Stimulated activated CD8-positive, alpha-beta memory T cell treated with anti-CD3 and anti-CD28 coated beads, Interleukin-7, amount 100 ng/mL, for 1 hour (primary cell): ENCODE measurements at places on chromosomes 7 and 10.

- DNase-seq, result no peak
These were observed 10.3 kb downstream of the HTRA1 start for GRCh38 chr10:122471531-122472177.

DNA sequence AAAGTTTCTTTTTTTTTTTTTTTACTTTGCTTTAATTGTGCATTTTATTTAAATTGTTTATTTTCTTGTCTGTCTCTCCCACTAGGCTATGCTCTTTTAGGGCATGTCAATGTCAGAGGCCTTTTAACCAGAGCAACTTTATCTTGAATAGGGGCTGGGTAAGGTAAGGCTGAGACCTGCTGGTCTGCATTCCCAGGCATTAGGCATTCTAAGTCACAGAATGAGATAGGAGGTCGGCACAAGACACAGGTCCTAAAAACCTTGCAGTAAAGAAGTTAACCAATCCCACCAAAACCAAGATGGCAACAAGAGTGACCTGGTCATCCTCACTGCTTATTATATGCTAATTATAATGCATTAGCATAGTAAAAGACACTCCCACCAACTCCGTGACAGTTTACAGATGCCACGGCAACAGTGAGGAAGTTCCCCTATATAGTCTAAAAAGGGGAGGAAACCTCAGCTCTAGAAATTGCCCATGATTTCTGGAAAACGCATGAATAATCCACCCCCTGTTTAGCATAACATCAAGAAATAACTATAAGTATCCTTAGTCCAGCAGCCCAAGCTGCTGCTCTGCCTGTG is 47.0 kb upstream of the FRMD4A start:
- no peak for DNase-seq

DNA sequence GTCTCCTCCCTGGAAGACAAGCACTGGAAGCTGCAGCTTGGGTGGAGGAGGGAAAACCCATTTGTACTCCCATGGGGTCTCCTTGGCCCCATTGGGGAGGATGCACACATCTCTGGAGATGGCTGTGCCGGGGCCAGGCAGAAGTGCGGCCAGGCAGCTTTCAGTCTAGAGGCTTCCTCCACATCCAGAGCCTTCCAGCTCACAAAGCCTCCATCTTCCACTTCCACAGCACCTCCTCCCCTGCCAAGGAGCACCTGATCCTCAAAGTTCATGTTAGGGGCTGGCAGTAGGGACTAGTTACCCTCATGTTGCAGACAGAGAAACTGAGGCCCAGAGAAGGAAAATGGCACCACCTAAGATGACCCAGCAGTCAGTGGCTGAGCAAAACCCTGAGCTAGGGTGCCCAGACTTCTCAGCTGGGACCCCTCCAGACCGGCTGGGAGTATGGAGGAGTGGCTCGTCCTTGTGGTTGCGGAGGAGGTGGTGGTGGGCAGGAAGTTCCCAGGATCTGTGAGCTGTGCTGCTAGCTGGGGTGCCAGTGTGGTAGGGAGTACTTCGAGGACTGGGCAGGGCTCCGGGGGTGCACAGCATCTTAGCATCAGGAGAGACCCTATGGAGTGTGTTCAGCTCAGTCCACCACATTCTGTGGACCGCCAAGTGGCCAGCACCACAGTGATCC is 44.2 kb downstream of the ADCYAP1R1 start:
- DNase-seq, result no peak

GRCh38 chr7:157429680-157430224 is 92.9 kb downstream of the DNAJB6 start:
- DNase-seq, result no peak

GRCh38 chr7:2811476-2812113 is 32.5 kb downstream of the GNA12 start:
- no peak for DNase-seq

DNA sequence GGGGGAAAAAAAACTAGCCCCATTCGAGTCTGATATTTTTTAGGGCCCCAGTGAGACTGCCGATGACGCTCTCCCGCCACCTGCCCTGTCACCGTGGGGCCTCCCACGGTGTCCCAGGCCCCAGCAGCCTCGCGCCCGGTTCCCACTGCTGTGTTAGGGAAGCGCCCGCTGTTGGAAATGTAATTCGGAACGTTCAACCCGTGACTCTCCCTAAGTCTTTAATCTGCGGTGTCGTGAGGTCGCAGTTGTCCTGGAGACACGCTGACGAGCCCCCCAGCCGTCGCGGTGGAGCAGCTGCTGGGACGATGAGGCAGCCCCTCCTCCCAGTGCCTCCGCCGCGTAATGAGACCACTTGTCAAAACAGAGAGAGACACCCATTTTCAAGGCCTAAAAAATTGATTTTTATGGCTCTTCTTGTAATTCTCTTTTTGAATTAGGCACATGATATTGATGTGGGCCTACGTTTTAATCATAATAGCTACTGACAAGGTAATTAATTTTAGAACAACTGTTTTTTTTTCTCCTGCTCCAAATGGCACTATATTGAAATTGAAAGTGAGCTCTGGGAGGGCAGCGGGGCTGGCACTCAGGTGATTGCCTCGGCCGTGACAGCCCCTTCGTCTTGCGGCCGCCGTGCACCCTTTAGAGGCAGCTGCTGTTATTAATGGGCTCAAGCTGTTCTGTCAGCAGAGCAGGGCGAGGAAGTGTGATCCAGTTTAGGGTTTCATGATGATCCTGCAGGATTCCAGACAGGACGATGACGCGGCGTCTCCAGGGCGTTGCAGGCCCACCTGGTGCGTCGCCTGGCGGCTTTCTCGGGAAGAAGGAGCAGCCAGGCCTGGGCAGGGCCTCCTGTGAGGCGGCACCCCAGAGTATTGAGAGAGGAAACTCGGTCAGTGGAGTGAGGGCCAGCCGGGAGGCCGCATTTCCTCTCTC is 63.3 kb downstream of the NKX6-2 start:
- no peak for DNase-seq

- no peak for DNase-seq
These were observed 1.3 kb downstream of the LIMK1 start for GRCh38 chr7:74084722-74085578.

DNA sequence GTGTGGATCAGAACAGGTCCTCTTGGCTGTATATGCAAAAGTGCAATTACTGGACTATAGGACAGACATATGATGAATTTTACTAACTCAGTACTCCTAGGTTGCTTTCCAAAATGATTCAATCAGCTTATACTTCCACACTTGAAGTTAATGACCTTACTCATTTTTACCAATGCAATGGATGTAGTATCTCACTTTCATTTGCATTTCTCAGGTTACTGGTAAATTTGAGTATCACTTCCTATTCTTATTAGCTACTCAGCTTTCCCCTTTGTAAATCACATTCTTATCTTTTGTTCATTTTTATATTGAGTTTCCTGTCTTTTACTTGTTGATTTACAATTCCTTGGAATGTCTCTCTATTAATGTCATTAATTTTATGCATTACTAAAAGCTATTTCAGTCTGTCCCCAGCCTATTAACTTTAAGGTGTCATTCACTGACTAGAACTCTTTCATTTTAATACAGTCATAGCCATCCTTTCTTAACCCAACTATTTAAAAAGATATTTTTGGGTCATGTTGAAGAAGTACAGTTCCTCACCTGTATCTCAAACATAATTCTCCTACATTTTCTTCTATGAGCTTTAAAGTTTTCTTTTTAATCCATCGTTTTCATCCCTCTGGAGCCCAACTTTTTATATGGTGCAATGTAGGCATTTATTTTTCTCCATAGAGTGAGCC is 88.6 kb downstream of the VIM start:
- no peak for DNase-seq

DNA sequence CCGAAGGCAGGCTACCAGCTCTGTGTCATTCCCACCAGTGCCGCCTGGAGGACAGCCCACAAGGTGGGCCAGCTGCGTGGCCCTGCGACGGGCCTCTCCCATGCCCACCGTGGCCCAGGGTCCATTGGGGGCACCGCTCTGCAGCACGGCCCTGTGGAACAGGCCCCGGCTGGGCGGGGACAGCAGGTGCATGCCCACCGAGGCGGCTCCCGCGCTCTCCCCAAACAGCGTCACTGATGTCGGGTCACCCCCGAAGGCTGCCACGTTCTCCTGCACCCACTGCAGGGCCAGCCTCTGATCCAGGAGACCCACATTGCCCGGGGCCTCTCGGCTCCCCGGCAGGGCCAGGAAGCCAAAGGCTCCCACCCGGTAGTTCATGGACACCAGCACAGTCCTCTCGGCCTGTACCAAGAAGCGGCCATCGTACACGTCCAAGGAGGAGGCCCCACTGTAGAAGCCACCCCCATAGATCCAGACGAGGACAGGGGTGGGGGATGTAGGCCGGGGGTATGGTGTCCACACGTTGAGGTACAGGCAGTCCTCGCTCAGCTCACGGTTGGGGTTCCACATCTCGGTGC is 2.3 kb downstream of the ACHE start:
- no peak for DNase-seq
